ENCODE measurements at places on chromosomes 5 and 9. TPM values are rescaled to one million over a fixed set of nuclear protein-coding genes. Genes with fewer than 3 reads are reported as not detected.

Gene MRPL36
- total RNA-seq = 68.9 TPM

Gene SHOC1
- not detected for total RNA-seq

Gene GRK6
- total RNA-seq = 15.5 TPM

Gene SPATA31A3
- not detected for total RNA-seq

Gene MEF2C
- 19.1 TPM for total RNA-seq

Gene ZFYVE16
- total RNA-seq = 17.2 TPM

Gene TAF1L
- total RNA-seq = under 0.01 TPM

Gene DNM1
- total RNA-seq = 63.7 TPM

Gene SOX30
- not detected for total RNA-seq

Gene ACTBL2
- under 0.01 TPM for total RNA-seq

Gene CCDC171
- total RNA-seq = 4.4 TPM

Gene RALGPS1
- 1.7 TPM for total RNA-seq

Gene ELOVL7
- 0.09 TPM for total RNA-seq

Gene SLC6A3
- total RNA-seq = not detected

Gene TNC
- total RNA-seq = 20.2 TPM

Gene TRAF2
- 9.2 TPM for total RNA-seq

Gene FOXD1
- 3.3 TPM for total RNA-seq

Gene TCF7
- total RNA-seq = 3.9 TPM

Gene ADGRD2
- not detected for total RNA-seq

Gene SPINK6
- not detected for total RNA-seq

Gene NUTM2F
- not detected for total RNA-seq

Gene UIMC1
- 26.9 TPM for total RNA-seq

Gene ZNF300
- total RNA-seq = 9.0 TPM

Gene CDC25C
- 0.26 TPM for total RNA-seq

Gene ADAMTS6
- 37.8 TPM for total RNA-seq

Gene PRDM9
- total RNA-seq = not detected

Gene FAM114A2
- 18.9 TPM for total RNA-seq

Gene DDX4
- total RNA-seq = not detected

Gene SETX
- total RNA-seq = 57.1 TPM

Gene MUSK
- 2.1 TPM for total RNA-seq
